Right atrium auricular region (tissue), 2 donors: ENCODE measurements at places on chromosomes 16 and 17. TPM values are rescaled to one million over a fixed set of nuclear protein-coding genes. Genes with fewer than 3 reads are reported as not detected.

EPX gene
- not detected for total RNA-seq

GRCh38 chr16:19844945-19845641 is 39.6 kb downstream of the GPRC5B start:
- DNase-seq = no peak

DNA sequence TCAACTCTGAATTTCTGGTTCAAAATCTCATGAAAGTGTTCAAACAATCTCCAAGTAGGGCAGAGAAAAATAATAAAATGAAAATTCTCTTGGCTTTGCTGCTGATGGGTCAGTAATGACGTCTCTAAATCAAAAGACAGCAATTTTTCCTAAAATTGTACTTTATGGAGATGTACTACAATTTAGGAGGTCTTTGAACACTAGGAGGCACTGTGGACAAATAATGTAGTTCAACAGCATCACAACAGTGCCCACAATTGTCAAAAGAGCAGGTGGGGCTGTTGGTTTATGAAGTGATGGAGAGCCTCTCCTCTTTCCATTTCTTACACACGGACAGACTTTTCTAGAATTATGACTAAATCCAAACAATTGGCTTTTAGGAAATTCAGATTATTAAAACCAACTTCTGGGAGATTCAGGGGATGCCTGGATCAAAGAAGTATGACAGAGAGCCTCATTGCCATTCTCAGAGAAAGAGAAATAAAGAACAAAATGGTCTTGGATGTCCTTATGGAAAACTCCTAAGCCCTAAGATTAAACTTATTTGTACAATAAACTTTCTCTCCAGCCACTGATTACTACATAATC is 23.8 kb downstream of the EZH1 start:
- no peak for DNase-seq

- DNase-seq = no peak
Observed at GRCh38 chr17:8938933-8939332, 26.6 kb downstream of the PIK3R5 start.

DNA sequence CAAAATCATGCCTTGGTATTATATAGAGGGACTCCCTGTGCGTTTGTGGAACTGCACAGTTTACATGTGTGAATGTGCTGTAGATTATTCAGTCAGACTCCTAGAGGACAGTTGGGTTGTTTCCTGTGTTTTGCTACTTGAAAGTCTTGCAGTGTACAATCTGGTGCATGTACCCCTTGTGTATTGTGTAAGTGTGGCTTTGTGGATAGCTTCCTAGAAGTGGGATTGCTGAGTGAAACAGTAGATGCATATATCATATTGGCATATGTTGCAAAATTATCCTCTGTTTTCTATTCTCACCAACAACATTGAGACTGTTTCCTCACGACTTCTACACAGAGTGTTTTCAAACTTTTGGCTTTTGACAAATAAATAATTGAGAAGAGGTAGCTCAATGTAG is 263.7 kb downstream of the MAP2K6 start:
- DNase-seq = no peak
